ENCODE measurements at places on chromosomes 3 and 15. TPM values are rescaled to one million over a fixed set of nuclear protein-coding genes. Genes with fewer than 3 reads are reported as not detected.

DNA sequence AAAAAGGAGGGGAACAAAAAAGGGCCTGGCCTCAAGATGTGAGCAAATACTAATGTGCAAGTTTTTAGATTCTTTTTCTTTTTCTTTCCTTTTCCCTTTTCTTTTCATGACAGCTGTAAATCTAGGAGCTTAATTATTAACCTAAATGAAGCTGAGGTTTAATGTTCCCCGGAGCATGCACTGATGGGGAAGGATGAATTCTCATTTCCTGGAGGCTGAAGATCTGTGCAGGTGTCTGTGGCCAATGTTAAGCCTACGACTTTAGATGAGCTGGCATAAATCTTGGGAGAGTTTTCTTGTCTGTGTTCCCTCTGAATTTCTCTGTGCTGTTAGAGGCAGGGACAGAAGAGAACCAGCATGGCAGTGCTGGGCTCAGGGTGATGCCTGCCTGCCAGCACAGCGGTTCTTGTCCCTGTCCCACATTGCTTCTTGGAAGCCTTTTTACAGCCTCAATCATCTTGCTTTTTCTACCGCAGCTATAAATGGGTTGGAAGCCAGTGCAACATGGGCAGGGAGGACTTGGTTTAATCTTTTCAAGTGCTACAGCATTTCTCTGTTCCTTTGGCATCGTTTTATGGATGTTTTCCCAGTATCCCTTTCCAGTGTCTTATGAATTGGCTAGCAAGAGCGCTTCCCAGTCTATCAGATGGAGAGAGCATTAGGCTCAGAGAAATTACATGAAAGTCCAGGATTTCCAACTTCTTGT is 119.1 kb downstream of the ATG7 start:
- DNase-seq = no peak

DNA sequence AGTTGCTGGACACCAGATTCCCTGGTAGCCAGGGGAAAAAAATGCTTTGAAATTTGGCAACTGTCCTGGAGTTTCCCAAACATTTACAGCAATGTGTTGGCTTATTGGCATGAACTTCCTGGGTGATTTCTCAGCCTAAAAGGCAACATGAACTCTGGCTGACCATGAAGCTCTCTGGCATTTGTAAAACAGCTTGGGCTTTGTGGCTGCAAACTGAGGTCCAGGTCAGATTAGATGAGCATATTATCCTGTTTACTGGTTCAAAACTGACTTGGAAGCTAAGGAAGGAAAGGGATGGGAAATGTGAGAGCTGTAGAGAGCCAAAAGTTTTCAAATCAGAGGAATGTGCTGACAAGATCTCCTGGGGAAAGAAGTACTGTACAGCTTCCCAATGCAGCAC is 139.0 kb downstream of the P3H2 start:
- DNase-seq = no peak

DNA sequence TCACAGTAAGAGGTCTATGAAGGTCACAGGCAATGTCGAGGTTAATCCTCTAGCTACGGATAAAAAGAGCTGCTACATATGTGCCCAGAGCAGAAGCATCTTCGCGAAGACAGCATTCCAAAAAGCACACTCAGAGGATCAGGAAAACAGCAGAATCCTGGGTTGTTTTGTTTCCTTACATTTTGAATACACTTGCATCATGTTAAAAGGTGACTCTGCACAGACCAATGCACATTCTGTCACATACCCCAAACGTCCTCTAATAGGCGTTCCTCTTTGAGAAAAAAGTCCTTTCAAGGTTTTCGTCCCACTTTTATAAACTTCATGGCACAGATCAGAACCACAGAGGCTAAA is 52.7 kb downstream of the VGLL4 start:
- DNase-seq = no peak

- no peak for DNase-seq
Observed at GRCh38 chr3:114421204-114421603, 127.4 kb downstream of the TIGIT start.

DNA sequence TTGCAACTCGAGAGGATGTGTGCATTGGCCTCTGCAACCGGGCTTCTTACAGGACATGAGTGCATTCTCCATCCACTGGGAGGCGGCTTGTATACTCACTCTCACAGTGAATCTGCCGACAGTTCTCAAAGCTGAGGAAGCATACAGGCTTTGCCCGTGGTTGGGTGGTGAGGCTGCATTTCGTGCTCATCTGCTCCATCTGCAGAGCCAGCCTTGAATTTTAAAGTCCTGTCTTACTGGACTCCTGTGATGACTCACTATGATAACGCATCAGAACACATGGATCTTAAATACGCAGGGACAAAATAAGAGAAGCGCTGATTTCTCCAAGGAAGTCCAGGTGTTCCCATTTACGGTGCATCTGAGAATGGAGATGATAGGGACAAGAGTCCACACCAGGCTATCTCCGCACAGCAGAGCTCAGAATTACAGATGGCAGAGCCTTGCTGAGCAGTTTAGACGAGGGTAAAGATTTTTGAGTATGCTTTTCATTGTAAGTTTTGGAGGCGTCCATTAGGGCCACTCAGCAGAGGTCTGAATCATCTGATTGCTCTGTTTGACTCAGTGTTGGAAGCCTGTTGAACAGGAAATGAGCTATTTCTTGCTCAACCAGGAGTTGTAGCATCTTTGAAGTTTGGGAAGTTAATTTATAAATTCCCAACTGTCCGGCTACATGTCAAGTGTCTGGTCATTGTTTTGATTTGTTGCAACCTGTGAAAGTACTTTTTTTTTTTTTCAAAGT is 87.1 kb downstream of the GABRG3 start:
- DNase-seq = no peak

GRCh38 chr15:39255760-39256159 is 325.1 kb upstream of the THBS1 start:
- no peak for DNase-seq

DNA sequence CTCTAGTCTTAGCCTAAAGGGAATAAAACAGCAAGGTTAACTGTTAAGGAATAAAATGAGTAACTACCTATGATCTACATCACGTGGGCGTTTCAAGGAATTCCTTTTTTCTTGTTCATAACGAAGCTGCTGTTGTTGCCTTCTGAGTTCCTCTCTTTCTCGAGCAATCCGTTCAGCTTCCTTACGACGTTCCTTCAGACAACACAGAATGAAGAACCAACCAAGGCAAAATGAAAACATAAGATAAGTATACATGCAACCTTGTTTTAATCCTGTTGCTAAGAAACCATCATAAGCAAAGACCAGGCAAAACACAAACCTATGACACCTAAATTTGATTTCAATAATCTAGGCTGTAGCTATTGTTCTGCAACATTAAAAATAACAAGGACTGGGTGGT is 44.1 kb downstream of the SLTM start:
- DNase-seq = no peak

SLCO2A1 gene
- 18.0 TPM for total RNA-seq
